ENCODE measurements at places on chromosomes 1 and 21.

GRCh38 chr1:245663373-245663772, 508.6 kb downstream of the KIF26B start:
- no peak for ATAC-seq

DNA sequence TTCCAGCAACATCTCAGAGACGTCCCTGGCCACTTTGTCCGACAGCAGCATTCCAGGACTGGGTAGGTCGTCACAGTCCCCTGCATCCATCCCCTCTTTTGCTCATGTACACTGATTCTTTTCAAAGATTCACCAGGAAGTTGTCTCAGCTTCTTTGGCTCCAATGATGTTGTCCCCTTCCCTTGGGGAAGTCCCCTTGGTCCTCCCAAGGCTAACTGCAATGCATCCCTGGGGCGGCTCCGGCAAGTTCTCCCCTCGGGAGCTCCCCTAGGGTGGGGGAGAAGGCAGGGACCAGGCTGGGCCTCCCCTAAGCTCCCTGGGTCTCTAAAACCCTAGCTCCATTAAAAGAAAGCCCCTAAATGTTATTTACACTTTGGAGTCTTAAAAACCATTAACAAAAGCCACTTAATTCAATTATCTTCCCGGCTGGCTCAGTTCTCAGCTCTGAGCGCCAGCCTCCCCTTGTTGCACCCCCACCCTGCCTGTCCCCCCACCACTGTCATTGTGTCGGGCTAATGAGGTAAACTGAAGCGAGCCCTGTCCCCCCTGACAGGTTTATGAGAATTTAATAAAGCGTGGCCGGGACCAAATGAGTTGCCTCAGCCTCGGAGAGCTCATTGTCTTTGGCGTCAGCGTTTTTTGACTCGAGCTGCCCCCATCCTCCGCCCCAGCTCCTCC, 25.3 kb downstream of the KNCN start:
- no peak for ATAC-seq

- ATAC-seq: no peak
These were observed 68.0 kb upstream of the AKT3 start for GRCh38 chr1:243917863-243918565.

- no peak for ATAC-seq
These were observed 121.8 kb downstream of the TOMM20 start for GRCh38 chr1:235006816-235007215.

DNA sequence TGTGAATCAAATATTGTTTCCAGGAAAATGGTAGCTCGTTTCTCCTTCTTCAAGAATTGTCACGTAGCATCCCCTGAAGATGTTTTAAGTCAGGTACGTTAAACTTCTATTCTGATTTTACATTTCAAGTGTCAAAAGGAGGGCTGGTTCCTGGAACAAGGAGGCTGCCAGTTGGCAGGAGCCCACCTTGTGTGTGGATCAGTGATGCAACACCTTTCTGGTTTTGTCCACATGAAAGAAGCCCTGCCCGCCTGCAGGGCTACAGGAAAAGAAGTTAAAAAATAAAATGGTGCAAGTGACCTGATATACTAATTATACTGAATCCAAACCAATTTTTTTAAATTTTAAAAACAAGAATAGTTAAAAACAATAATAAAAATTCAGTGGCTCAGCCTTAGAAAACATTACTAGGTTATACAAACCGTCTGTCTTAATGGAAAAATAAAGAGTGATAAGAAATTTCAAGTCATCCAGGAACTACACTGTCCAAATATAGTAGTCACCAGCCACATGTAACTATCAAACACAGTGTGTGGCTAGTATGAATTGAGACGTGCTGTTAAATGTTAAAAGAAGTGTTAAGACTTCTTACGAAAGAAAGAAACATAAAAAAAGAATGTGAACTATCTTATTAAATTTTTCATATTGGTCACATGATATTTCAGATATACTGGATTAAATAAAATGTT, 123.1 kb downstream of the APP start:
- ATAC-seq: no peak

DNA sequence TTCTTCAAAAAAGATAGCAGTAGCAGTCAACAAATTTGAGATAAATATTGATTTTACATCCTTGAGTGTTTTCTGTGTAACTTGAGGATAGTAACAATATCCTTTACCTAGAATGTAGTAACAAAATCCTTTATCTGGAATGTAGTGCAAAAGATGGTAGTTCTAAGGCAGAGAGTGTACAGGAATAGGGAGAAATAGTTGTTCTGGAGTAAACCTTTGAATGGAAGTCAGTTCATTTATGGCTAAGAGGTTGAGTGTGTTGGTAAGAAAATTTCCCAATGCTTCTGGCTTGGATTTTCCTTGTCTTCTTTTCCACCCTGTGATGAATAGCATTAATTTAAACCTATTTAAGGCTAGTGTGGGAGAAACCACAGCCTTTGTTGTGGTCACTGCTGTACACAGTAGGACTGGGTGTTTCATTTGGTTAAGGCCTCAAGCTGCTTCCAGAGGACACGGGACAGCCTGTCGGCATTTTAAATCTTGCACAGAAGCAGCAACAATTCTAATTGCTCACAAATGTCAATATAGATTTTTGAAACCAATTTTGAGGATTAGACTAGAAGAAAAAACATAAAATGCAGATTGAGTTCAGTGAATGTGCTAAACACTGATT, 11.3 kb downstream of the NFIA start:
- no peak for ATAC-seq

GRCh38 chr1:152533327-152533938, 19.2 kb downstream of the CRCT1 start:
- peak; percentile 79 for ATAC-seq

DNA sequence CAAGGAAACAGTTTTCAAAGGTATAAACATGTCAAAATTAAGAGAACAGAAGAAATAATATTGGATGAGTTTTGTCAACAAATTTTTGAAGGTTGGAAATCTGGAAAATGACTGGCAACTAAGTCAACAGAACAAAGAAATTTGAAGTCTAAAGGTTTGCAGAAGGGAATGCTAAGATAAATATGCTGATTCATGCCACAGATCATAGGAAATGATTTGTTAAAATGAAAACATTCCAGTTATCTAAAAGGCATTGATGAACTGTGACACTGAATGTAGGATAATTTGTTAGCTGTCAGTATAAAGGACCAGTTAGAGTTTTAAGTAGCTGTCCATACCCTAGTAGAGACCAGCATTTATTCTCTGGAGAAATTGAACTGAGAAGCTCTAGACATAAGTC, 157.9 kb upstream of the CHRM3 start:
- ATAC-seq: no peak

DNA sequence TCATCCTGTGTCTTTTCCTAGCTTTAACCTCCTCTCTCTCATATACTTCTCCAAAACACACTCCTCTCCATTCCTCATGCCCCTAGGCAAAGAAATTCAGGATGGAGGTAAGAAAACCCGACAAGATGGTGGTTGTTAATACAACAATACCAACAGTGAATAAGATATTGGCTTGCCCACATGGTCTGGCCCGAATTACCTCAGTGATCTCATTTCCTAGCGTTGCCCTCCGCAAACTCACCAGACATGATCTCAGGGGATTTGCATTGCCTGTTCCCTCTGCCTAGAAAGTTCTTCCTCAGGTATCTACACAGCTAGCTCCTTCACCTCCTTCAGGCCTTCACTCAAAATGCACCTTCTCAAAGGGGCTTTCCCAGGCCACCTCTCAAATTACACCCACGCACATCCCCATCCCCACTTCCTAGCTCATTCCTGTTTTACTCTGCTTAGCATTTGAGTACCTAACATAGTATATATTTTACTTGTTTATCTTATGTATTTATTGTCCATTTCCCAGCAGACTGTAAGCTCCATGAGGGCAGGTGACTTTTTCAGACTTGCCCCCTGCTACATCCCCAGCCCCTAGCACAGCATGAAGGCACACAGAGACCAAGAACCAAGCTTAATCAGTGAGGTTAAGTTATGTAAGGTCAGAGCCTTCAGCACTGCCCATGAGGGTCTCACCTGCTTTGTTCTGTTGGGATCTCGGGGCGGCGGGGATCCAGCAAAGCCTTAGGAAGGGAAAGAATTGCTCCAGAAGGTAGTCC, 10.2 kb upstream of the UBR4 start:
- no peak for ATAC-seq

- ATAC-seq: no peak
These were observed 23.0 kb upstream of the GUCA2B start for GRCh38 chr1:42130061-42130660.

- no peak for ATAC-seq
These were observed 149.9 kb upstream of the CAMK1G start for GRCh38 chr1:209433649-209434031.

DNA sequence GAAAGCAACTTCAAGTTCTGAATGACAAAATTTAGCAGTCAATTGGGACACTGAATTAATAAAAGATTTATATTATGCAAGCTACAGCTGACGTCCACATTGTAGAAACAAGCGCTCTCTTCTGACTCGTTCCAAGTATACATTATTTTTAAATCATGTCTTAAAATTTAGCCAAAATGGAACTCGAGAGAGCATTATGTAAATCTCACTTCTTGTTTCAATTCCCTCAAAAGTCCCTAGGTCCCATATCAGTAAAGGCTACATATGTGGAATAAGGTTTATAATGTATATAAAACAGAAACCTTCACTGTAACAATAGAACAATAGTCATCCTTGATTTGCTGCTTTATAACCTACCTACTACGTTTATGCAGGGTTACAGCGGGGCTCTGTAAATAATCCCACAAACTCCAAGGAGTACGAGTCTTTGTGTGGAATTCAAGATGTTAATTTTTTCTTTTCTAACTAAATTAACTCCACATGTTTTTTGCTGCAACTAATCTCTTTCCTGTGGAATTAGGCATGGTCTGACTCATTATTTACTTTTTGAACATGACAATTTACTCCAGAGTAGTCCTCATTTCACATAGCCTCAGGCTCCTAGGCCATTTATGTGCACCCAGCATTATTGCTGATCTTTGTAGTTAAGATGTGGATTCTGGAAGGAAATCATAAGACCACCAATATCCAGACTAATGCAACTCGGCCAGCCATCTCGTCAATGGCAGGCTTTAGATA, 785.1 kb downstream of the LTN1 start:
- ATAC-seq: no peak

- ATAC-seq: no peak
These were observed 19.2 kb upstream of the PRKAA2 start for GRCh38 chr1:56625819-56626440.

GRCh38 chr1:179867493-179868330, 9.9 kb downstream of the TOR1AIP2 start:
- peak; percentile 56 for ATAC-seq

- ATAC-seq: no peak
These were observed 93.0 kb downstream of the DISC1 start for GRCh38 chr1:231719485-231720183.

DNA sequence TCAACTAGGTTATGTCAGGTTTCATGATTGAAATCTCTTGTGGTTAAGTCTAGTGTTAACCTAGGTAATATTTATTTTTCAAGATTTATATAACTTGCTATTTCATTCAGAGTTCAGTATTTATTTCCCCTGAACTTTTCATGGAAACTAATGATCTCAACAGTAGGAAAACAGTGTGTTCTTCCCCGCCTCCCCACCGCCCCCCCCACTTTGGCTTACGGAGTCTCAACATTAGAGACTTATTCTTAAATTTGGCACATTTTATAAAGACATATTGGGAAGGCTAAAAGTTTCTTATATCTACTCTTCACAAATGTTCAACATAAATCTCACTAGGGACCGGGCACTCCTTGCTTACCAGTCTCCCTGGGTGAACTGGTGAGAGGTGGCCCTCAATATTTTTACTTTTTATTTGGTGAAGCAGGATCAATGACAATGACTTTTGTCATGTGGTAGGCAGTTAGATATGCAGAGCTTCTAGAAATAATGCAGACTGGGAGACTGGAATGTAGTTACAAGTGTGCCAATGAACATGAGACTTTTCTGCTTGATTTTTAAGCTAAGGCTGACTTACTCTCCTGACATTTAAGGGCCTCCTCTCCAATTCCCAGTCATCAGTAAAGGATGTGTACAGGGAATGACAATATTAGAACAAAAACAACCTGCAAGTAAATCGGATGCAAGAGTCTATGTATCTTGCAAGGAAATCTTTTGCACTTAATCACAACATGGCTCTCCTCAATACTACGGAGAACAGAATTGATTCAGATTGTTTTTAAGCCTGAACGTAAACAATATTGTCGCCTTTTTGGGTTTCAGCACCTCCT, 1.7 kb upstream of the MAN1A2 start:
- ATAC-seq: no peak

DNA sequence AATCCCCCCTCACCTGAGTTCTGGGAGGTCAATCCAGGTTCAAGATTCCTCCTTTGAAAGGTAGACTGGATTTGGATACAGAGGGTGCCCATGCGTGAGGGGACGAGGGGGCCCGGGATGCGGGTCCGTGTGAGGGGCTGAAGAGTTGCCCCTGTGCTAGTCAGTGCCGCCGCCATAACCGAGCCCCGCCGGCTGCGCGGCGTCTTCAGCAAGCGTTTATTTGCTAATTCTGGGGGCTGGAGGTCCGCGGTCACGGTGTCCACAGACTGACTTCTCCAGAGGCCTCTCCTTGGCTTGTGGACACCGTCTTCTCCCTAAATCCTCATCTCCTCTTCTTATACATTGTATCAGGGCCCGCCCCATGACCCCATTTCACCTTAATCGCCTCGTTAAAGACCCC, 20.9 kb upstream of the SAMD11 start:
- no peak for ATAC-seq

GRCh38 chr1:207763091-207763490, 11.2 kb downstream of the CD46 start:
- peak; percentile 48 for ATAC-seq

DNA sequence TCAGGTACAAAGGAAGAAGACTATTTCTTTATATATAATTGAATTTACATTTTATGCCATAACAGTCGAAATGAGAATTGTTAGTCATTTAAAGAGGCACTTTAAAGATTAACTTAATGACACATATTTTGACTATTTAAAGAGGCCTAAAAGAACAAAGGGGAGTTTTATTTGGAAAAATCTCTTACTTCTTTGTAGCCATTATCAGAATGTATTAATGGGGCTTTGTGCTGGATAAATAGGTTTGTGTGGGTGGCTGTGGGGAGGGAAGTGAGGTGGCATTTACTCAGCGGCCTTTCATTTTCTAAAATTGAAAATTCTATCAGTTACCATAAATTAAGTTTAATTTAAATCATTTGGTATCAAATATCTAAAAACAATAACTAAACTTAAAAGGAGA, 462.2 kb upstream of the CXADR start:
- no peak for ATAC-seq
